ENCODE measurements at places on chromosomes 7 and 10. TPM values are rescaled to one million over a fixed set of nuclear protein-coding genes. Genes with fewer than 3 reads are reported as not detected.

SPDYE5 gene
- 2.5 TPM for polyA plus RNA-seq

DNA sequence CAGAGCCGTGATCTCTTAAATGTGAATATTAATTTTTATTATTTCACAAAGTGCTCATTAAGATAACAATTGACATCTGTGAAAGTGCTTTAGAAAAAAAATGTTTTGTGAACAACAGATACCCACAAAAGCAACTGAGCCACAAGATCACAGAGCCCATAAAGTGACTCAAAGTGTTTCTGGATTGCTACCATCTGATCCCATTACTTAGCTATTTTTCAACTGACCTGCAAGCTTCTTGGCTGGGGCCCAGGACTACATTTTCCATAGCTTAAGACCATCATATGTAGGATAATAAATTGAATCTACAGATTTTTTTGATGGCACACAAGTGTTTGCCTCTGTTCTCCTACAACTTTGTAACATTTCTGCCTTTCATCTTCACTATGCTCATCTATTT, 674.4 kb downstream of the PHTF2 start:
- no peak for DNase-seq

SFRP4 gene
- 3.4 TPM for polyA plus RNA-seq

- no peak for DNase-seq
These were observed 36.3 kb upstream of the IKZF1 start for GRCh38 chr7:50268223-50268622.

GRCh38 chr7:8065356-8065813, 96.8 kb downstream of the GLCCI1 start:
- DNase-seq = no peak

GRCh38 chr7:141397236-141398163, 153.7 kb upstream of the AGK start:
- DNase-seq = no peak

DNA sequence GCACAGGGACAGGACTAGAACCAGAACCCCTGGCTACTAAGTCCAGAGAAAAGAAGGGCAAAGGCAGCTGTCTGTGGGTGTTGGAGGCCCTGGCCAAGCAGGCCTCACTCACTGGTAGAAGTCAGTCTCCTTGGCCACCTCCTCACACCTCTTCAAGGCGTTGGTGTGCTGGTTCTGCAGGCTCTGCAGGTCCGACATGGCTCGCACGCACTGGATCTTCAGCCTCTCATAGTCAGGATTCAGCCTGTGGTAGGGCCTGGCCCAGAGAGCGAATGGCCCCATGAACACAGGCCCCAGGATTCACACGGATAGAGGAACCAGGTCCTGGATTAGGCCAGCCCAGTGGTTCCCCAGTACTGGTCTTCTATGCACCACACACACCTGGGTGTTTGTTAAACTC, 72.4 kb downstream of the DLG5 start:
- DNase-seq = no peak

GRCh38 chr10:107826171-107826570, 661.7 kb upstream of the SORCS1 start:
- DNase-seq = no peak

- DNase-seq = no peak
These were observed 413.9 kb downstream of the LRMDA start for GRCh38 chr10:75845176-75845947.

DNA sequence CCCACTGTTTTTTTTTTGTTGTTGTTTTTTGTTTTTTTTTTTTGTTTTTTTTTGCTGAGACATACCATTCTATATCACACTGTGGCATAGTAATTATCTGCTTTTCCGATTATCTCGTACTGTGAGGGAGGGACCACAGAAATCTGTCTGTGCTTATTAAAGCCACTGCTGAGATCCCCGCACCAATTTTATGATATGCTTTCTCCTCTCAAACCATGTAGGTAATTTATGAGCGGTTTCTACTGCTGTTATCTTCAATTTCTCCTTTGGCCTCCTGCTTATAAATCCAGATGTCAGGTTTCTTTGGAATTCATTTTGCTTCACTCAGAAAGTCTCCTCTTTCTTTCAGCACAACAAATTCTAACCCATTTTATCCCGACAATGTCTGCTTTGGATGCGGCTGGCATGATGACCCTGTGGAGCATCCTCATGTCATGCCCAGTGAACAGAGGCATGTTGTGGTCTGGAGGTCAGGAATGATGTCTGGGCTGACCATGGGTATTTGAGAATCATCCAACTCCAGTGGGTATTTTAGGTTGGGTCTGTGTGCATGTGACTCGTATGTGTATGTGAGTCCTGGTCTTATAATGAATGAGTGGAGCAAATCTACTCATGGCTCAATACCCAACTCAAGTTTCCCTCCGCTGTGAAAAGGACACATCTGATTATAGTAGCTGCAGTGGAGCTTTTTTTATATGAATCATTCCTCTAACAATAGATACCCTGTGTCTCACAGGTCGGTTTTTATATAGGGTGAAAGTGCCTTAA, 213.4 kb downstream of the GALNT17 start:
- no peak for DNase-seq
